ENCODE measurements at places on chromosomes 12 and 14. TPM values are rescaled to one million over a fixed set of nuclear protein-coding genes. Genes with fewer than 3 reads are reported as not detected.
A peak's percentile ranks its signal among the peaks of the same experiment; 100 is the strongest.

LEMD3 gene
- 38.1 TPM for total RNA-seq

LMO3 gene
- total RNA-seq = not detected

GRCh38 chr12:99567072-99567471, 80.5 kb upstream of the GARIN6 start:
- peaks cover 2% of the 10 kb centered on the region for H3K27me3 ChIP-seq
- no peak overlapping the region for H3K27ac ChIP-seq
- no peaks in the 10 kb centered on the region for H3K36me3 ChIP-seq

DNA sequence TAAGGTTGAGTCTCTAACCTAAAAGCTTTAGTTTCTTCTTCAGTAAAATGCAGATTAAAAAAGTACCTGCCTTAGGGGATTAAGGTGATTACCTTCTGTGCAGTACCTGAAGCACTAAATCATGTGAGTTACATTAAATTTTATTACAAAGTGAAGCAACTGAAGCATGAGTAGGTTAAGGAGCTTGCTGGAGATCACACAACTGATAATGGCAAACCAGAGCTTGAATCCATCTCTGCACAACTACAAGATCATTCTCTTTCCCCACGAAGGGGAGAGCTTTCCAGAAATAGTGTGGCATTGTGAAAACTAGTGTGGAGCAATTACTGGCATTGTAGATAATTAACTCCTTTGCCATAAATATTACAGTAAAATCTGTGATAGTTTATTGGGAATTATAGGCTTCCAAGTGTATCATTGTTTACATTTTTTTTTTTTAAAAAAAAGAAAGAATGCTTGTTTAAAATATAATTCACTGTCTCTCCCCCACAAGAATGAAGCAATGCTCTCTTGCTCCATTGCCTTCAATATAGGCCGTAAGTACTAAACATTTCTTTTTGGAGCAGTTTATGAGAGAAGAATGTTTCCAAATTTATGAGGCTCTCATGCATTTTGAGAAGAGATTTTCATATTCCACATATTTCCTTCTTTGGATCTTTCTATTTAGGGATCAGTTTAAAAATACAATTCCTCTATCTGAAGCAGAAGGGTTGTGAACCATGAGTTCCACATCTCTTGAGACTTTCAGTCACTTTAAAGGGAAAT, 20.5 kb downstream of the SLC38A2 start:
- H3K36me3 ChIP-seq = no peaks in the 10 kb centered on the region
- DNase-seq = no peak
- H3K27ac ChIP-seq = no peak overlapping the region
- H3K4me3 ChIP-seq = no peak overlapping the region
- no peaks in the 10 kb centered on the region for H3K4me1 ChIP-seq

KIF26A gene
- 43.0 TPM for total RNA-seq

GRCh38 chr12:116244474-116245090, 32.9 kb downstream of the MED13L start:
- peak; percentile 41 for DNase-seq
- H3K27me3 ChIP-seq = no peaks in the 10 kb centered on the region
- H3K4me3 ChIP-seq = no peak overlapping the region
- peaks cover 4% of the 10 kb centered on the region for H3K4me1 ChIP-seq

DNA sequence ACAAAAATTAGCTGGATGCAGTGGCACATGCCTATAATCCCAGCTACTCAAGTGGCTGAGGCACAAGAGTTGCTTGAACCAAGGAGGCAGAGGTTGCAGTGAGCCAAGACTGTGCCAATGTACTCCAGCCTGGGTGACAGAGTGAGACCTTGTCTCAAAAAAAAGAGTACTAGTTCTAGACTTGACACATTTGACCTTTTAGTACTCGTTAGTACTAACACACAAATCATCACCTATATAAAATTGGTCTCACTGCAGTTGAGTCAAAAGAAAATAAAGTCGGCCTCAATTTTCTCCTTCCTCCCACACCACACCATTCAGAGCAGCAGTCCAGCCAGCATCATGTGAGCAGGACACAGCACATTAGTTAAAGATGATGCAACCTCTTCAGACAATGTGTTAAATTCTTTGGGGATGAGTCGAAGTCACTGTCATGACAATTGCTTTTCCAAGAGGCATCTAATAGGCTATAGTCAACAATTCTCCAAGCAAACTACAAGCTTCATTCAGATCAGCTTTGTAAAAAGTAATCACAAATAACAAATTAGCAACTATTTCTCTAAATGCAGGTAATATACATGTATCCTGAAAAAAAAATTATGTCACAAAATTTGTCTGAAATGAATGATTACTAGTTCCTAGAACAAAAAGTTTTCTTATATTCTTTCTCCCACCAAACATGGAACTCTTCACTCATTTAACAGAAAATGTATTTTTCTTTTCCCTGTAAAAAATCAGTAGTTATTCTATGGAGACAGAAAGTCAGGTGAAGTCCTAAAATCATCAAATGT, 55.6 kb downstream of the CLIP1 start:
- H3K36me3 ChIP-seq = no peaks in the 10 kb centered on the region
- peak; percentile 66 for DNase-seq
- no peak overlapping the region for H3K4me3 ChIP-seq
- no peaks in the 10 kb centered on the region for H3K27me3 ChIP-seq
- peak overlapping the region; percentile 65 for H3K27ac ChIP-seq
- H3K4me1 ChIP-seq = peaks cover 2% of the 10 kb centered on the region

DNA sequence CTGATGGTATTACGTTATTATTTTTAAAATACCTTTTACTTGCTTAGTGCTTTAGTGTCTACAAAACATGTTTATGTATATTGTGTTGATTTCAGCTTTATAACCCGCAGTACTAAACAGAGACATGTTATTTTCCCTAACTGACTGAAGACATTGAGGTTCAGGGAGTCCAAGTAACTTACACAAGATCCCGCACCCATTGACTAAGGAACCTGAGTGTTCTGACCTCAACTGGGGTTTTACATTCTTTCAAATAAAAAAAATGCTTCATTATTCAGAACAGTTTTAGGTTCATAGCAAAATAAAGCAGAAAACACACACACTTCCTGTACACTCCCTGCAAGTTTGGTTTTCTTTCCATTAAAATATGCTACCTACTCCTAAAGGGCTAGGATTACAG, 60.4 kb upstream of the METAP2 start:
- no peaks in the 10 kb centered on the region for H3K4me1 ChIP-seq
- no peak for DNase-seq
- no peak overlapping the region for H3K4me3 ChIP-seq
- no peaks in the 10 kb centered on the region for H3K36me3 ChIP-seq

- DNase-seq = no peak
- H3K4me3 ChIP-seq = peak overlapping the region; percentile 95
- H3K36me3 ChIP-seq = peaks cover 38% of the 10 kb centered on the region
- H3K4me1 ChIP-seq = no peaks in the 10 kb centered on the region
- no peak overlapping the region for H3K27ac ChIP-seq
Measured at GRCh38 chr14:74301594-74302151, 1.1 kb downstream of the ABCD4 start.

RNFT2 gene
- 29.5 TPM for total RNA-seq

EIF2B1 gene
- total RNA-seq = 59.8 TPM

GRCh38 chr12:31311634-31312258, 14.2 kb downstream of the SINHCAF start:
- H3K4me3 ChIP-seq = no peak overlapping the region
- DNase-seq = no peak
- no peaks in the 10 kb centered on the region for H3K27me3 ChIP-seq
- no peak overlapping the region for H3K27ac ChIP-seq
- H3K36me3 ChIP-seq = peaks cover 35% of the 10 kb centered on the region

ISCA2 gene
- total RNA-seq = 37.5 TPM

LYZ gene
- total RNA-seq = not detected

DNA sequence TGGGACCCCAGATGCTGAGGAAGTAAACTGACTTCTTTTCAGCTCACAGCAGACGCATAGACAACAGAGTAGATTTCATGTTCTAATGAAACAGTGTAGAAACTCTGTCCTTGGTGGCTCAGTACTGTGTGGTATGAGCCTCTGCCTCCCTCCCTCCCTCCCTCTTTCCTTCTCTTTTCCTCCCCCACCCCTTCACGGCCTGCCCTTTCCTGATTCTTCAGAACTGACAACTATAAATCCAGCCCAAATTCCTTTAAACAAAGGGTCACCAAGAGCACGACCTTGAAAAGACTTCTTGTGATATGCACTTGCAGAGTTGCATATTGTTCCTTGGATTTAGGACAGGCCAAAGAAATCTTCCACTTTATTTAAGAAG, 164.0 kb downstream of the ETV6 start:
- no peaks in the 10 kb centered on the region for H3K27me3 ChIP-seq
- H3K36me3 ChIP-seq = no peaks in the 10 kb centered on the region
- DNase-seq = no peak

DNA sequence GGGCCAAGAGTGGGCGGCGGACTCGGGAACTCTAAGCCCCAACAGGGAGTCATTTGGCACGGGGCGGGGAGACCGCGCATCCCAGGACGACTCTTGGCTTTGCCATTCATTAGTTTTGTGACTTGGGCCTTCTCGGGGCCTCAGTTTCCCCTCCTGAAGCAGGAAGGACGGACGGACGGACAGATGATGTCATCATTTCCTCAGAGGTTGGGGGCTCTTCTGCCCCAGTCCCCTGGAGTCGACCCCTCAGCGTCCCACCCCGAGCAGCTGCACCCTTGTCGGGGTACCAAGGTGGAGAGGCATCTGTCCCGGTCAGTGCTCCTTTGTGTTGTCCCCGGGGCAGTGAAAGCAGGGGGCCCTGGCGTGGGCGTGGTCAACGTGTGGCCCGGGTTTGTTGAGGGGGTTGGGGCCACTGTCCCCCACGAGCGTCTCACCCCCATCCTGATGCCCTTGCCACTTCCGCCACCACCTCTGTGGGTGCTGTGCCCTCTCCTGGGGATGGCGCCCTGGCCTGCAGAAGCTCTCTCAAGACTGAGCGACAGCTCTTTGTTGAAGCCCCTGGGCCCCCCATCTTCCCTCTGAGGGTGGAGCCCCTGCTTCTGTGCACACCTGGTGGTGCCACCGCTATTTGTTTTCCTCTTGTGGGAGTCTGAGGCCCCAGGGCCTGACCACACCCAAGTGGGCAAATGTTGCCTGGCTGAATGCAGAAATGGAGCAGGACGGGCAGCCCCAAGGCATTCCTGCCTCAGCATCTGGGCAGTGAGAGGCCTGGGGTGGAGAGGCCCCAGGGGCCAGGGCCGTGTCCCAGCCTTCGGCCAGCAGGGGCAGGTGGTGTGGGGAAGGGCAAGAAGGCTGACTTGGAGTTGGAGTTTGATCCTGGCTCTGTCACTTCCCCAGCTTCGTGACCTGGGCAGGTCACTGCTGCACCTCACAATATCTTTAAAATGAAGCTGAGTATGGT, 896 bp downstream of the HHIPL1 start:
- no peak for DNase-seq
- no peaks in the 10 kb centered on the region for H3K4me1 ChIP-seq
- H3K4me3 ChIP-seq = peak overlapping the region; percentile 54
- no peak overlapping the region for H3K27ac ChIP-seq

GRCh38 chr12:91377436-91377835, 194.8 kb upstream of the DCN start:
- H3K4me1 ChIP-seq = peaks cover 5% of the 10 kb centered on the region
- no peaks in the 10 kb centered on the region for H3K27me3 ChIP-seq
- no peak overlapping the region for H3K27ac ChIP-seq
- no peak for DNase-seq

- no peaks in the 10 kb centered on the region for H3K27me3 ChIP-seq
- DNase-seq = no peak
- no peak overlapping the region for H3K27ac ChIP-seq
- no peak overlapping the region for H3K4me3 ChIP-seq
Measured at GRCh38 chr14:31556191-31556590, 5.0 kb upstream of the NUBPL start.

CEBPE gene
- total RNA-seq = not detected

STAC3 gene
- total RNA-seq = 2.0 TPM

- H3K4me3 ChIP-seq = no peak overlapping the region
- H3K27ac ChIP-seq = no peak overlapping the region
Measured at GRCh38 chr12:26496170-26496569, 300.8 kb downstream of the SSPN start.

- H3K4me3 ChIP-seq = no peak overlapping the region
- H3K36me3 ChIP-seq = no peaks in the 10 kb centered on the region
- no peaks in the 10 kb centered on the region for H3K4me1 ChIP-seq
- H3K27ac ChIP-seq = no peak overlapping the region
- no peak for DNase-seq
Measured at GRCh38 chr14:58866391-58866790, 228.6 kb downstream of the DACT1 start.

GRCh38 chr12:59459966-59460660, 135.7 kb upstream of the SLC16A7 start:
- H3K27ac ChIP-seq = no peak overlapping the region
- no peaks in the 10 kb centered on the region for H3K27me3 ChIP-seq
- H3K4me3 ChIP-seq = no peak overlapping the region
- DNase-seq = no peak
- H3K36me3 ChIP-seq = no peaks in the 10 kb centered on the region

GALNT8 gene
- total RNA-seq = 5.4 TPM

- H3K36me3 ChIP-seq = no peaks in the 10 kb centered on the region
- DNase-seq = no peak
- H3K27me3 ChIP-seq = no peaks in the 10 kb centered on the region
- no peaks in the 10 kb centered on the region for H3K4me1 ChIP-seq
- H3K4me3 ChIP-seq = no peak overlapping the region
- H3K27ac ChIP-seq = no peak overlapping the region
Measured at GRCh38 chr14:57533214-57533613, 39.6 kb upstream of the CCDC198 start.

DNA sequence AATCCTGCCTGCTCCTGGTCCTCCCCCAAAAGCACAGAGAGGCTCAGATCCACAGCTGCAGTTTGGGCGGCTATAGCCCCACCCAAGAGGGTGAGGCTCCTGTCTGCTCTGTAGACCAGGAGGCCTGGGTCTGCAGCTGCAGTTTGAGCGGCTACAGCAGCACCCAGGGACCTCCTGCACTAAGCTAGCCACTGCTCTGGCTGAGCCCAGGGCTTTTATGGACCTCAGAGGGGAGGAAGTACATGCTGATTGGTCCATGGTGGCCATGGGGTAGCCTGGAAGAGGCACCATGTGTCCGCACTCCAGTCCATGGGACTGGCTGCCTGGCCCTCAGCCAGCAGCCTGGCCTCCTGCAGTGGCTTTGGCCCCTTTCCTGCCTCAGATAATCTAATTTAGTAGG, 49.6 kb upstream of the GSC start:
- DNase-seq = no peak
- no peak overlapping the region for H3K27ac ChIP-seq
- no peaks in the 10 kb centered on the region for H3K4me1 ChIP-seq
- H3K27me3 ChIP-seq = no peaks in the 10 kb centered on the region
- H3K36me3 ChIP-seq = no peaks in the 10 kb centered on the region
- H3K4me3 ChIP-seq = no peak overlapping the region

GPR68 gene
- total RNA-seq = 0.33 TPM

BHLHE41 gene
- total RNA-seq = 0.33 TPM

GRCh38 chr12:108852674-108853309, 4.6 kb downstream of the SSH1 start:
- DNase-seq = no peak
- H3K27me3 ChIP-seq = no peaks in the 10 kb centered on the region
- peaks cover 29% of the 10 kb centered on the region for H3K36me3 ChIP-seq
- peaks cover 3% of the 10 kb centered on the region for H3K4me1 ChIP-seq

DNA sequence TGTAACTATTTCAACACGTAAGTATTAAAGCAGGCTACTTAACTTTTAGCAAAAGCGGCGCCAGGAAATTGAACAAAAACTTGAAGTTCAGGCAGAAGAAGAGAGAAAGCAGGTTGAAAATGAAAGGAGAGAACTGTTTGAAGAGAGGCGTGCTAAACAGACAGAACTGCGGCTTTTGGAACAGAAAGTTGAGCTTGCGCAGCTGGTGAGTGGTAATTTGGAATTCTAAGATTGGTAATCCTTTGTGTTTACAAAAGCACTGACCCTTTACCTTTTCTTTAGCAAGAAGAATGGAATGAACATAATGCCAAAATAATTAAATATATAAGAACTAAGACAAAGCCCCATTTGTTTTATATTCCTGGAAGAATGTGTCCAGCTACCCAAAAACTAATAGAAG, 4.0 kb downstream of the PNN start:
- H3K27me3 ChIP-seq = no peaks in the 10 kb centered on the region
- H3K36me3 ChIP-seq = no peaks in the 10 kb centered on the region
- DNase-seq = no peak
- no peak overlapping the region for H3K27ac ChIP-seq
- peak overlapping the region; percentile 8 for H3K4me3 ChIP-seq
- H3K4me1 ChIP-seq = no peaks in the 10 kb centered on the region
